ENCODE measurements at places on chromosomes 12 and 14.

- DNase-seq = no peak
Observed at GRCh38 chr12:1760566-1761382, 59.6 kb upstream of the LRTM2 start.

DNA sequence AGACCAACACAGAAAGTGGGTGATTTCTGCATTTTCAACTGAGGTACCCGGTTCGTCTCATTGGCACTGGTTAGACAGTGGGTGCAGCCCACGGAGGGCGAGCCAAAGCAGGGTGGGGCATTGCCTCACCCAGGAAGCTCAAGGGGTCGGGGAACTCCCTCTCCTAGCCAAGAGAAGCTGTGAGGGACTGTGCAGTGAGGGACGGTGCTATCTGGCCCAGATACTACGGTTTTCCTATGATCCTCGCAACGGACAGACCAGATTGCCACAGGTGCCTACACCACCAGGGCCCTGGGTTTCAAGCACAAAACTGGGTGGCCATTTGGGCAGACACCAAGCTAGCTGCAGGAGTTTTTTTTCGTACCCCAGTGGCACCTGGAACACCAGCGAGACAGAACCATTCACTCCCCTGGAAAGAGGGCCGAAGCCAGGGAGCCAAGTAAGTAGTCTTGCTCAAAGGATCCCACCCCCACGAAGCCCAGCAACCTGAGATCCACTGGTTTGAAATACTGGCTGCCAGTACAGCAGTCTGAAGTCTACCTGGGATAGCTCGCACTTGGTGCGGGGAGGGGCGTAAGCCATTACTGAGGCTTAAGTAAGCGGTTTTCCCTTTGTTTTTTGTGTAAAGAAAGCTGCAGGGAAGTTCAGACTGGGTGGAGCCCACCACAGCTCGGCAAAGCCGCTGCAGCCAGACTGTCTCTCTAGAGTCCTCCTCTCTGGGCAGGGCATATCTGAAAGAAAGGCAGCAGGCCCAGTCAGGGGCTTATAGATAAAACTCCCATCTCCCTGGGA, 25.5 kb upstream of the NAA30 start:
- no peak for DNase-seq

GRCh38 chr14:32934881-32935633, 3.6 kb upstream of the NPAS3 start:
- DNase-seq = no peak

- DNase-seq = no peak
Observed at GRCh38 chr14:105204206-105204930, 23.3 kb upstream of the NUDT14 start.

DNA sequence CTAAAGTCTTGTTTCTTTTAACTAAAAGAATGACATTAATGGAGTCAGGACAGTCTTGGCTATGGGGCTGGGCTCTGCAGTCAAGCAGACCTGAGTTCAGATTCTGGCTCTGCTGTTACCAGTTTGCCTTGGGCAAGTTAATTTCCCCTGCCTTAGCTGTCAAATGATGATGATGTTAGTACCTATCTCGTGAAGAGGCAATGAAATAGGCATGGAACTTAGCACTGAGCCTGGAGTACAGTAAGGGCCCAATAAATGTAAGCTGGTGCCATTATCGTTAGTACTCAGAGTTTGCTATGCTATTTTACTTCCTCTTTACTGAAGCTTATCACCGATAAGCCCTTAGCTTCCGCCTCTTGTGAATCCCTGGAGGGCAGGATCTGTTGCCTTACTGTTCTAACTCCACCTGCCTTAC, 8.5 kb downstream of the FBXW8 start:
- peak; percentile 95 for DNase-seq

GRCh38 chr12:52813885-52814709, at the start of gene KRT4:
Gene KRT4 (minus strand): TSS chr12:52814116. CDS start chr12:52814058, 58 bp downstream.
- DNase-seq = no peak

DNA sequence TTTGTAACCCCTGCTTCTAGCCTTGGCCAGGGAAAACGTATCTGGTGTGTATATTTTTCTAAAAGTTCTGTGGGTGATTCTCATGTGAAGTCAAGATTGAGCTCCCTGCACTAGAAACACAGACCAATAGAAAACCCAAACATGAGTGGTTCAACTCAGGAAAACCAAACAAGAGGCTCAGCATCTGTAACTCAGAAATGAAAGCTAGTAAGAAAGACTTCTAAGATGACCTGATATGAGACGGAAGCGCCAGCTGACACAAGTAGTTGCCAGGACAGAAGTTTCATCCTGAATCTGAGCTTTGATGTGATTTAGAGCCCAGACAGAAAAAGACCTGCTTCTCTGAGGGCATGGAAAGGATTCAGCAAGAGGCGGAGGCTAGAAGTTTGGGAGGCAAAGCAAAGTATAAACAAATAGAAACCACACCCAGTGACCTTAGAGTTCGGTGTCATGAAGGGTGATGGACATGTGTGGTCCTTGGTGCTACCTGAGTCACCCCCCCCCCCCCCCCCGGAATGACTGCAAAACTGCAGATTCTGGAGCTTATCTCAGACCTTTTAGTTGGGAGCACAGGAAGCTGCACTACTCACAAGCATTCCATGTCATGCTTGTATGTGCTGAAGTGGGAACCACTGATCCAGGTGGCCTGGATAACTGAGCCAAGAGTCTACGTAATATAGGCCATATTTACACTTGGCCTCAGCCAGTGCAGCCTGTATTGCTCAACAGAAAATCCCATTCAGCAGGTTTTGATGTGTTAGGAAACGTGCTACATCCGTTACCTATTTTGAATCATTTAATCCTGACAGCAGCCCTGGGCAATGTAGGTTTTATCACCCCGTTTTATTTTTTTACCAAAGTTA, 191.3 kb downstream of the ANO6 start:
- DNase-seq = no peak

DNA sequence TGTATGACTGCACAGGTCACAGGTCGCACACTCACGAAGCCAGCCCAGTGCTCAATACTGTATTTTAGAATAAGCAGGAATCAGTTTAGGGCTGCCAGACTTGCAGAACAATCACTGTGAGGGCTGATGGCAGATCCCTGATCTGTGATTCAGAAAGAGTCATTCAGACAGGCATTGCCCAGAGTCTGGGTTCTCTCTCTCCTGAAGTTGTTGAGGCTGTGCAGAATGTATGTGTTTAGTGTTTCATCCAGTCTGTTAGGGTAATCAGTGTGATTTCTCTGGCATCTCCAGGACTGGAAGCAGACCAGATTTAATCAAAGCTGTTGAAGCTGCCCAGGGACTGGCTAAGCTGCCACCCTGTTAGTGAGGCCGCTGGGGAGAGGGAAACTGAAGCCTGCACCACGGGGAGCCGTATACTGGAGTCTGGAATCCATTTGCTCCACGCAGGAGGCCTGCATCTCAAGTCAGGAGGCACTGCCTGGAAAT, 69.3 kb downstream of the ETV6 start:
- DNase-seq = no peak

DNA sequence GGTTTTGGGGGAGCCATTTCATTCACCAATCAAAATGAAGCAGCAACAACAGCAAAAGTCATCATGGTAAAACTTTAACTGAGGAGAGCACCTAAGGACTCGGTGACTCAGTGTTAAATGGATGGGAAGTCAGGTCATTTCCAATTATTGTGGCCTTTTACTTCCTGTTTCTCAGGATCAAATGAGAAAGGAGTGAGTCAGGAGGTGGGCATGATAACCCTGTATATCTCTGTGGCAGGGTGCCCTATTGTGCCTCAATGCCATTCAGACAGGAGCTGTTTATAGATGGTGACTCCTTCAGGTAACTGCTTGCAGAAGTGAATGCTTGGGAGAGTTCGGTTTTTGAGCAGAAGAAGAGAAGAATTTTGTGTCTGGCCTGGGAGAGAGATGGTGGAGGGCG, 135.5 kb upstream of the CPM start:
- DNase-seq = peak; percentile 26

- DNase-seq = no peak
Observed at GRCh38 chr12:128970110-128970509, 116.8 kb downstream of the GLT1D1 start.

DNA sequence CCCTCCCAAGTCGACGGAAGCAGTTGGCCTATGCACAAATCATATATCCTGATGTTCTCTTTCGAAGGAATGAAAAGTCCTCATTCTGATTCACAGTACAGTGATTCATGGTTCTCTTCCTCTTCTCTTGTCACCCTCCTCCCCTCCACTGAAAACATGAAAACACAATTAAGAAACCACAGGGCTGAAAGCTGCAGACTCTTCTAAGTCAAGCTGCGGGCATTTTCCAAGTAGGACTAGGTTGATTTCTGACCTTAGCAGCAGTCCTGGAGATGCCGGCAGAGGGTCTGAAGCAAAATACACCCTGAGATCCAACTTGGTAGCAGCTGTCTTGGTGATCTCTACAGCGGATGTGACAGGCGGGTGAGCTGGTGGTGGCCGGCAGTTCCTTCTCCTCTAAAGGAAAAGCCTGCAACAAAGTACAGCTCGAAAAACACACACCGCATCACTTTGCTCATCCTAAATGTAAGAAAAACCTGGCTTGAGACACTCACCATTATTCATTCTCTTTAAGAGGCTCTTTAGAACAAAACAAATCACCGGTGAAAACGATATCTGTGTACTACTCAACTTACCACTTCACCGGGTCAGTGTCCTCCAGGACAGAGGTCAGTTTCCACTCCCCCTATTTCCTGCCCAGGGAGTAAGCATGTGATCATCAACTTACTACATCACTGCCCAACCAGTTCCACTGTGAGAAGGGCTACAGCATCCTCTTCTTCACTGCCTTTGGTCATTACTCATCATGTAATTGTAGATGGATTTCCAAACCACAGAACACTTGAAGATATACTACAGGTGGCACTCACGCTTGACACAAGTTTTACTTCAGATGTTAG, 6.0 kb downstream of the TMCC3 start:
- no peak for DNase-seq

GRCh38 chr12:108862588-108862959, 5.2 kb upstream of the SSH1 start:
- DNase-seq = no peak

Data from OCI-M1 (cell line).